ENCODE measurements at places on chromosomes 5 and 9.
A peak's percentile ranks its signal among the peaks of the same experiment; 100 is the strongest.

DNA sequence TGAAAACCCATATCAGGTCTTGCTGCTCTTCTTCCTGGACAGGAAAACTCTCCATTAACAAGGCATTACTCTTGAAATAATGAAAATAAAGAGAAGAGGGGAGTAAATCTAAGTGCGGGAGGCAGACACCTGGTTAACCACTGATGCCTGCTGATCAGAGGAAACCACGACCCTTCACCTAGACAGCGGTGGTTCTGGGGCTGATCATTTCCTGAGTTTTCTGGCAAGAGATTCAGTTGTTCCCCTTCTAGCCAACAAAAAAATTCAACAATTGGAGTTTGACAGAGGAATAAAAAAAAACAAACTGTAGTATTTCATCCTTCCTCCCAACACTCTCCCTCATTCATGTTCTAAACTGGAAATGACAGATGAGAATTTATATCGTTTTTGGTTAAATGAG is 3.0 kb downstream of the RLN2 start:
- no peak for DNase-seq

DNA sequence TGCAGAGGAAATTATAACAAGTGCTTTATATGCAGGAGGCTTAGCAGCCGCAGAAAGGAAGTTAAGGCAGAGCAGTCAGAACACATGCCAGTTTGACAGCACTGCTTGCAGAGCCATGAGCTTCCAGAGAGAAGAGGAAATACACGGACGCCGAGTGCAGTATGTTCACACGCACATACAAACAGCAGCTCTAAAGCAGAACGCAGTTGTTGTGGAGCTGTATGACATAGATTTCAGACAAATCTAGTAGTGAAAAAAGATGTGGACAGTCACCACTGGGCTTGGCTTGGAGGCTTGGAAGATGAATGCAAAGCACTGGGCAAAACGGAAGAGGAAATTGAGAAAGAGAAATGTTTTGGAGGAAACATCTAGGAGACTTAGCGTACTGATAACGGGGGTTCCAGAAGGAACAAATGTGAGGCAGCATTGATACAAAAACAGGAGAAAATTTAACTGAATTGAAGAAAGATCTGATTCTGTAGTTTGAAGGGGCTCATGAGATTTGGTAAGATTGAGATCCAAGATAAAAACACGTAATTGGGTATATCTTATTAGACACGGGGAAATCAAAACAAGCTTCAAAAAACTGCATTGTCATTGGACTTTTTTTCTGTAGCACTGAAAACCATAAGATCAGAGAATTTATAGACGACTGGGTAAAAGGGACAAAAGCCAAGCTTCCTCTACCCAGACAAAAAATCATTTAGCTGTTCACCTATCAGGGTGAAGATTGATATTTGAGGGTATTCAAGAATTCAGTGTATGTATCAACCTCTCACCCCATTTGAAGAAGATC is 19.6 kb upstream of the ROPN1L start:
- no peak for DNase-seq

- DNase-seq, result no peak
Measured at GRCh38 chr9:109273869-109274268, 47.0 kb downstream of the EPB41L4B start.

- DNase-seq, result no peak
Measured at GRCh38 chr9:95096807-95097206, 220.7 kb downstream of the FANCC start.

- DNase-seq, result no peak
Measured at GRCh38 chr9:81581986-81582385, 107.4 kb downstream of the TLE1 start.

DNA sequence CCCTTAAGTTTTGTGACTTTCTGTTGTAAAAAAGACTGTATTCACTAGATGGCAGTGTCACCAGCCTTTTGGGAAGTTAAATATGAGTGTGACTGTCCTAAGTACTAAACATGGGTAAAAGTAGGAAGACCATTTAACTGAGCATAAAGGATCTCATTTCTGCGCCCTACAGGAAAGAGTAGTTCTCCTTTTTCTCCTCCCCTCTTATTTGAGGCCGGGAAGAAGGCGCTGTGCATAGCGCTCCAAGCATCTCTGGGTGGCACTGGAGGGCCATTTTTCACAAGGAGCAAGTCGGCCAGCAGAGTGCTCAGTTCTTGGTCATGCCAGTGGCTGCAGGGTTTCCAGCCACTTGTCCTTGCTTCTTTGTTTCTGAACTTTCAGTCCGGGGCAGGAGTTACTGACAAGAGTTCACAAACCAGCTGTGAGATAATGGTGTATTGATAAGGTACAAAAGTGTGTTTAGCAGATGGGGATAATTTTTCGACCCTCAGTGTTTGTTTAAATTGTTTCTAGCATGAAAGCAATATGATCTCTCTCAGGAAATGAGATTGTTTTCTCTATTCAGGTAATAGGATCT is 227.6 kb upstream of the DMRT1 start:
- peak; percentile 76 for DNase-seq
